Thyroid gland (tissue), 4 donors: ENCODE measurements at places on chromosomes 1 and 21. TPM values are rescaled to one million over a fixed set of nuclear protein-coding genes. Genes with fewer than 3 reads are reported as not detected.

GRCh38 chr21:44931137-44931500 lies 8.7 kb upstream of the SLX9 start:
- H3K36me3 ChIP-seq: no peaks in the 10 kb centered on the region
- peaks cover 12% of the 10 kb centered on the region for H3K4me1 ChIP-seq
- H3K27ac ChIP-seq: no peak overlapping the region
- DNase-seq: no peak

DNA sequence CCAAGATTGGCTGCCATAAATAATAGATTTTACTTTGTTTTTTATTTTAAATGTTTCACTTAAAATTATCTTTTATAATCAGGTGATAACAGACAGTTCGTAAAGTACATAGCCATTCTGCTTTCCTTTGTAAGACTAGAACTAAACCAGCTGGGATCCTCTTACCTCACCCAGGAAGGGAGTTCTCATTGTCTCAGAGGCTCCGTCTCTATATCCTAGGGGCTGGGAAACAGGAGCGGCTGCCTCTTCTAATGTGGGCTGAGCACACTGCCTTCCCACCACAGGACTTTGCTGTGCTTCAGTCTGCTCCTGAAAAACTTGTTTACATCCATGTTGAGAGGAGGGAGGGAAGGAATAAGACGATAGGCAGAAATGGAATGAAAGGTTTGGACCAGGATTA lies 45.6 kb upstream of the PGD start:
- no peak for DNase-seq
- no peak overlapping the region for H3K27ac ChIP-seq
- H3K4me3 ChIP-seq: no peak overlapping the region
- H3K36me3 ChIP-seq: peaks cover 27% of the 10 kb centered on the region
- no peaks in the 10 kb centered on the region for H3K4me1 ChIP-seq
- no peaks in the 10 kb centered on the region for H3K27me3 ChIP-seq

GRCh38 chr1:208835097-208835463 lies 590.9 kb upstream of the PLXNA2 start:
- no peaks in the 10 kb centered on the region for H3K4me1 ChIP-seq
- no peaks in the 10 kb centered on the region for H3K36me3 ChIP-seq
- H3K27ac ChIP-seq: no peak overlapping the region
- no peak overlapping the region for H3K4me3 ChIP-seq
- H3K27me3 ChIP-seq: no peaks in the 10 kb centered on the region
- no peak for DNase-seq

DNA sequence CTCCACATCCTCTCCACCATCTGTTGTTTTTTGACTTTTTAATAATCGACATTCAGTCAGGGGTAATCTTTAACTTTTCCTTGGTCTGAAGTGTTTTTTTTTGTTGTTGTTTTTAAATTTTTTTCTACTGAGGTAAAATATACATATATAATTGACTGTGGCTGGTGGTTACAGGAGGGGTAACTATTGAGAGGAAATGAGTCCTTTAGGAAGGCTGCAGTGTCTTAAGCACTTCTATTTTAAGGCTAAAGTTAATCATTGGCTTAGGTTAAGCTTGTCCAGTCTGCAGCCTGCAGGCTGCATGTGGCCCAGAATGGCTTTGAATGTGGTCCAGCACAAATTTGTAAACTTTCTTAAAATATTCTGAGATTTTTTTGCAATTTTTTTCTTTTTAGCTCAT lies 172.5 kb downstream of the CTH start:
- no peak overlapping the region for H3K27ac ChIP-seq
- H3K36me3 ChIP-seq: no peaks in the 10 kb centered on the region
- H3K4me1 ChIP-seq: no peaks in the 10 kb centered on the region
- no peak overlapping the region for H3K4me3 ChIP-seq
- no peaks in the 10 kb centered on the region for H3K27me3 ChIP-seq

PLEKHN1 gene
- 0.25 TPM for total RNA-seq

EDARADD gene
- 11.8 TPM for total RNA-seq

C1orf94 gene
- not detected for total RNA-seq

SH3BGRL3 gene
- total RNA-seq: 30.0 TPM

KAZN gene
- total RNA-seq: 20.7 TPM

CFH gene
- total RNA-seq: 282 TPM

DCDC2B gene
- not detected for total RNA-seq
